ENCODE measurements at places on chromosomes 12 and 14.

DNA sequence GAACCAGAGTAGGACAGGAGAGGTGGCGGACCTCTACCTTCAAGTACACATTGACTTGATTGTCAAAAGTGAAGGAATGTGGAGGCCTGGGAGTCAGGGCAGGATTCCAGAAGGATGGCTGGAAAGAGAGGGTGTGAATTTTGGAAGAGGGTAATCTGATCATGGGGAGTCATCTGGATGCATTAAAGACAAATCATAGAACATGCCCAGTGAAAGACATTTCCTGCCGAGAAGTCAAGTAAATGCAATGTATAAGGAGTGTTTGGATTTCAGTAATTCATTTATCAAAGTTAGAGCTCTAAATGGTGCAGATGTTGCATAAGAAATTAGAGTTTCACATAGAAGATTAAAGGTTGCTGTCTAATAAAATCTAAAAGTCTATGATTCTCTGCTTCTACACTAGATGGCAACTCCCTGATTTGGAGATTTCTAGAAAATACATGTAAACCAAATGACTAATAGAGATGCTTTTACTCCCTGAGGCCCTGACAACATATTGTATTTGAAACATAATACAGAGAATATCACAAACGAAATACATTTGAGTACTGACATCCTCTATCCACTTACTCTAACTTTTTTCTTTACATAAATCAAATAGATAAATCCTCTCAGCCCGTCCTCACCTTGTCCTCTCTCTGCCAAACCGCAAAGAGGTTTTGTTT lies 91.3 kb downstream of the KCNA5 start:
- no peak for DNase-seq

GRCh38 chr12:71492604-71493003 lies 53.0 kb downstream of the LGR5 start:
- no peak for DNase-seq

GRCh38 chr14:95931384-95931783 lies 54.8 kb downstream of the TUNAR start:
- DNase-seq = no peak

DNA sequence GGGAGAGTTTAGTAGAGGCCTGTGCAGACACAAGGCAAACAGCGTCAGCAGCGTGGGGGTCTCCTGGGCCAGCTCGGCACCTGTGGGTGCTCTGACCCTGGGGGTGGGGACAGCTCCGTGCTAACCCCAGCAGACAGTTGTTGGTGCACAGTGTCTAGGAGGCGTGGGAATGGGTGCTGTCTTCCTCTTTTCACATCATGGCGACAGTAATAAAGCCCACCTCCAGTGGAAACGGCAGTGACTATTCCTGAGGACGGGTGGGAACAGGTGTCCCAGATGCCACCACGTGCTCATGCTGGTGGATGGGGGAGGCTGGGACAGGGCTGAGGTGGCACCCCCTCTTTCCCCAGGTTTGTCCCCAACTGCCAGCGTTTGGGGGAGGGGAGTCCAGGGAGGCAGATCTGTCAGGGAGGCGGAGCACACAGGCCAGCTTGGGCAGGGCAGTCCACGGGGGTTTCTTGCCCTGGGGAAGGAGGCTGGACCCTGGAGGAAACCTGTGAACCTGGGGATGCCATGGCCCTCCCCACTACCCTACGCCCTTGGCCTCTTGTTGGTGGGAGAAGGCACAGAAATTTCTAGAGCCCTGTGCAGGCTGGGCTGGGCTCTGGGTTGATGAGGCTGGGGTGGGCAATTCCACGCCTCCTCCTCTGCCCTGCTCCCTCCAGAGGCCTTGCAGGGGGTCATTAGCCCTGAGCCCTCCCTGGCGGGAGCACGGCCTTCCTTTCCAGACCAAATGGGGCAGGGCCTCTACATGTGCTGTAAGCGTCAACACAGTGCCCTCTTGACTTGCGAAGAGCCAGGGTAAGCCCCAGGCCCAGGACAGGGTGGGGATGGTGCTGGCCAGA lies 3.8 kb downstream of the ZBTB42 start:
- DNase-seq = no peak

DNA sequence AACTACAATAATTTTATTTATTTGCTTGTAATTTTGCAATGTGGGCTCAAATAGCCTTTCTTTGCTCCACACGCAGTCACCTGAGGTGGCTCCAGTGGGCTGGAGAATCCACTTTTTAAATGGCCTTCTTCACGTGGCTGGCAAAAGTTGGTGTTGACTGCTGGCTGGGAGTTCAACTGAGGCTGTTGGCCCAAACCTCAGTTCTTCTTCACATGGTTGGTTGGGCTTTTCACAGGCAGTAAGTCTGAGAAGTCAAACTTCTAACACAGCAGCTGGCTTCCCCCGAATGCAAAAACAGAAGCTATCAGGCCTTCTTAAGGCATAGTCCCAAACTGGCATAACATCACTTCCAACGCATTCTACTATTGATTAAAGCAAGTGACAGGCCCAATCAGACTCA lies 2.1 kb upstream of the OXA1L start:
- no peak for DNase-seq

DNA sequence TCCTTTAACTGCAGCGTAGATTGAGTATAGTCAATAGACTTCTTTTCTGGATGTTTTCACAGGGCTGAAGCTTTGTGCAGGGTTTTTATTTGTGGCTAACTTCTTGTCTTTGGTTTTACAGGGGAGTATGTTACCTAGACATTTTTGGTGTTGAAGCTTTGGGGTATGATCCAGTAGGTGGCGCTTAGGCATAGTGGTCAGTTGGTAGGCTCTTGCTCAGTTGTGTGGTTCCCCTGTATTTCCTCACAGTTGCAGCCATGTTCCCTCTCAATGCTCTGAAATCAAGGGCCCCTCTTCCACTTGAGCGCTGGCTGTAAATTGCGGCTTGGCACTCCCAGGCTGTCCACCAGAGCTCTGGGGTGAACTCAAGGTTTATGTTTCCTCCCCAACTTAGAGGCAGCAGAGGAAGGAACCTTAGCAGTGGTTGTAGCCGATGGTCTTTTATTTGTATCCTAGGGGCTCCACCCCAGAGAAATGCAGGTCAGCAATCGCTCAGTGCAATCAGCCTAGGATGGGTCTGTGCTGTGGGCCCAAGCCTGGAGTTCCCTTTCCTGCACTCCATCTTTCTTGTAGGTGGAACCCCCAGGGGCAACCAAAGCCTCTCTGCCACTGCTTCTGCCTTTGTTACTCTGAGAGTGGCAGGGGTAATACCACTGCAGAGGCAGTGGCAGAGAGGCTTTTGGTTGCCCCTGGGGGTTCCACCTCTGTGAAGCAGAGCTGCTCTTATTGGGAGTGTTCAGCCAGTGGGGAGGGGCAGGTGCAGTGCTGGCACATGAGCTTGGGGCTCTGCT lies 55.1 kb downstream of the CMAS start:
- DNase-seq = no peak

DNA sequence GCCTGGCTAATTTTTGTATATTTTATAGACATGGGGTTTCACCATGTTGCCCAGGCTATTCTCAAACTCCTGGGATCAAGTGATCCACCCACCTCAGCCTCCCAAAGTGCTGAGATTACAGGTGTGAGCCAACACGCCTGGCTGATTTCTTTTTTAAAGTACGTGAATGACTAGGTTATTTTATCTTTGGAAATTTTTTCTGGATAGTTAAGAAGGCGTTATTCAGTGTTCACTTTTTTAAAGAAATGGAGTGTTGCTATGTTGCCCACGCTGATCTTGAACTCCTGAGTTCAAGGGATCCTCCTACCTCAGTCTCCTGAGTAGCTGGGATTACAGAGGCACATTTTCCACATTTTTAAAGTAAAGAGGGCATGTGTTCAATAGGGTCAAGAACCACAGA lies 58.6 kb downstream of the SVOP start:
- DNase-seq = no peak

DNA sequence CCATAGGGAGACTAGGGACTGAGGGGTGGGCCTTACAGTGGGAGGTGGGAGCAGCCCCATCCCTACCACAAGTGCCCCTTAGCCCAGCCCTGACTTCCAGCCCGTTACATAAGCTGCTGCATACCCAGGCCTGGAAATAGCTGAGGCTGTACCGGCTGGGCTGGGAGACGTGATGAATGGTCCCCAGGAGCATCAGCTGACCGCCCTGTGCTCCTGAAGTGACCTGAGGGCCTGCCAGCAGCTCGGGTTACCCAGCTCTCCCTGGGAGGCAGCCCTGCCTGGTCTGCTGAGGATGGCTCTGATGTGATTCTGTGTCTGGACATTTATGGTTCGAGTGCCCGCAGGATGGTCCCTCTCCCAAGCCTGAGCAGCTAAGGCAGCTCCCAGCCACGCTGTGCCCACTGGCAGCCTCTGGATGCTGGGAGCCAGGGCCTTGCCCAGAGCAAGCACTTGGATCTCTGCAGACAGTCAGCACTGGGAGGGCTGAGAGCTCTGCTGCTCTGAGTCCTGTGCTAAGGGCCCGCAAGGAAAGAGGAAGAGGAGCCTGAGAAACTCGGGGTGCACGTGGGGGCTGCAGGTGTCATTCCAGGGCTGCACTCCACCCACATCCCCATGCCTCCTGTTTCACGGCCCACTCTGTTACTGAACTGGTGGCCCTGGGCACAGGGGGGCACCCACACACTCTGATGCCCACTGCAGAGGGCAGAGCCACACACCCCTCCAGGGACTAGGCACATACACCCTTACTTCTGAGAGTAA lies 20.5 kb downstream of the TAMALIN start:
- DNase-seq = no peak

Data from T-helper 1 cell (primary cell).